ENCODE measurements at places on chromosomes 1 and 21.

DNA sequence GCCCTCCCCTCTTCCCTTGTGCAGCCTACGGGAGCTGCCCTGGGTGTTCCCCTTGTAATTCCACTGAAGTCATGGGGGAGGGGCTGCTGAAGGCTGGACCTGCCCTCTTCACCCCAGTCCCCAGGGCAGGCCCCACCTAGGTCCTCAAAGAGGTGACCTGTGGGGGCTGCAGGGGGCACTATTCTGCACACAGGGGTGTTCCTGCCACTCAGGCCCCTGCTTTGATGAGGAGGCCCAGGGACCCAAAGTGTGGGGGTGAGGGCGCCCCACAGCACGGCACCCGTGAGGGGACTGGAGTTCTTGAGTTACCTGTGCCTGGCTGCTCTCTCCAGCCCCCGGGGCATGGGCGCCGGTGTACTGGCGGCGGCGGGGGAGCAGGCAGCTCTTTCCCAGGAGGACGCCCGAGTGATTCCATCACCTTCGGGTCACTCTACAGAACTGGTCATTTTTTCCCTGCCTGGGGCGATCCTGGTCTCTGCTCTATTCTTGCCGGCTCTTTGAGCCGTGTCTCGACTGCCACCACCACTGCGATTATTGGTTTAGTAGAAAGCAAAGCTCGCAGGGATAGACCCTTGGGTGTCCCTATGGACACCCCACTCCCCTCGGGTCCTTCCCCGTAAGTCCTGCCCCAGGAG lies 6.9 kb upstream of the PRDM16 start:
- DNase-seq = no peak

DNA sequence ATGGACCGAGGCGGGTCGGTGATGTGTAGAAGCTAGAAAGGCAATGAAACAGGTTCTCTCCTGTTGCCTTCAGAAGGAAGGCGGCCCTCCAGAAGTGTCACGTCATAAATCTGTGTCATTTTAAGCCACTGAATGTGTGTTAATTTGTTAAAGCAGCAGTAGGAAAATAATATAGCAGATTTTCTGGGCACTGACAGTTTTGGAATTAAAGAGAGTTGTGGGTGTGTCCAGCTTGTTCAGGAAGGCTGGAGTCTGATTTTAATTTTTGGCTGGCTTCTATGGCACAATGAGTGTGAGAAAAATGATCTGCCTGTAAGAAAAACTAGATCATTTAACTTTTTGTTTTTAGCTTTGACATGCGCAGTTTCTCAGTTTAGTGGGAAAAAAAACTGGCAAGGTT lies 177.3 kb downstream of the EDEM3 start:
- no peak for DNase-seq

GRCh38 chr1:145963265-145964019 lies 933 bp downstream of the ANKRD34A start:
- DNase-seq = no peak

DNA sequence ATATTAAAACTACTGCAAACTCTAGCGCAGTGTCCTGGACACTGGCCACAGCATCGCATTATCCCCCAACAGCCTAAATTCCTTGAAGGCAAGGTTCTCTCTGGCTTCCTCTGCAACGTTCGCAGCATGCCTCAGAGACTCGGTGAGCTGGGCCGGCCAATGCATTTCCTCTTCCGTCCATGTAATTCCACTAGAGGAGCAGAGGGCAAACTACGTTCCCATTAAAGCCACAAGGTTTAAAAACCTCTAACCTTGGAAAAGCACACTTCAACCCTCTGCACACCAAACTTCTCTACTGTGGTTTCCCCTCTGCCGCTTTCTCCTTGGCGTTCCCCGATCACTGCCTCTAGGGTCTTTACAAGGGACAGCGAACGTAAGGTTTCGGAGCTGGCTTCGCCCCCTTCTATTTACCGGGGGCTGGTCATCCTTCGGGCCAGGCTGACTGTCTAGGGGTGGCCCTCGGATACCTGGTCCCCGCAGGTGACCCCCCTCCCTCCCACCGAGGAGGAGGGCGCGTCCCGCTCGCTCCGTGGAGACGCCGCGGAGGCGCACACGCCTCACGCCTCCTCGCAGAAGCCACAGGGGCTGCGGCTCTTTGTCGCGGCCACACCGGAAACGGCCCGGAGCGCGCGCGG lies 456 bp upstream of the SMYD2 start:
- no peak for DNase-seq

GRCh38 chr1:64986903-64987871 lies 20.8 kb upstream of the JAK1 start:
- DNase-seq = no peak

DNA sequence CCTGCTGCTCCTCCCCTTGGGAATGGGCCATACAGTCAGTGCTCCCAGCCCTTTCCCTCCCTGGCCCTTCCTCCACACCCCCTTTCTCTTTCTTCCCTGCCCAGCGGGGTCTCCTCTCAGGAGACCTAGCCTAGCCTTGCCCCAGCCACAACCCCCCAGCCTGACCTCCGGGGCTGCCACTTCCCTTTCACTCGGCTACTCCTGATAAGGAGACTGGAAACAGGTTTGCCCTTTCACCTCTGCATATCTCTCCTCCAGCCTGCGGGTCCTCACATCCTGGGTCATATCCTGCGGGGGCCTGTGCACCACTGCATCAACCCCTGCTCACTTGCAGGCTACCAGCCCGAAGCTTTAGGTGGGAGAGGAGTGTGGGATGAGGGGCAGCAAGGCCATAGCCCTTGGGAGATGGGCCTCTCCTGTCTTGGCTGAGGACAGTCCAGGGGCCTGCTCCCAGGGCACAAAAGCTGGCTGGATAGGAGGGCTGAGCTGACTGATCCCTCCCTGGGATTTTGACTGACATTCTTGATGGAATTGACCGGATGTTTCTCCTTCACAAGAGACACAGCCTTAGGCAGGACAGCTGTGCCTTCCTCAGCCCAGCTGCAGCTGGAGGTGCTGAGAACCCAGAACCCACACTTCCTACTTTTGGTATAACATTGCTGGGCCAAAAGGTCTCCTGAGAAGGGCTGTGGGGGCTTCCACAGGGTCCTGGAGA lies 19.2 kb upstream of the ALX3 start:
- no peak for DNase-seq

GRCh38 chr1:3501856-3502640 lies 47.6 kb downstream of the ARHGEF16 start:
- no peak for DNase-seq

- DNase-seq = no peak
Observed at GRCh38 chr1:99481391-99481996, 164.4 kb upstream of the PALMD start.

DNA sequence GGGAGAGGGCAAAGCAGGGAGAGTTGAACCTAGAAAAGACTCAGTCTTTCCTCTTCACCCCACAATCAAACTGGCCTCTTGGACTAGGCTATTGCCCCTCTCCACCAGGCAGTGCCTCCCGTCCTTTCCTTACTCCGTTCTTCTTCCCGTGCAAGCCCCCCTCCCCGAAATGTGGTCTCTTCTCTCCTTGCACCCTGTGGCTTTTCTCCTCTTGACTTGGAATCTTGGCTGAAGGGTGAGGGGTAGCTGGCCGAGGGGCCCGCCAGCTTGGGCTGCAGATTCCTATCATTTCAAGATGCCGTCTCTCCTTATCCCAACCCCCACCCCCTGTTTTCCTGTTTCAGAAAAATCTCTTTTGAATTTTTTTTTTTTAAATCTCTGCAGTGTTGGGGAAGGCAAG lies 1.6 kb downstream of the WNT2B start:
- DNase-seq = no peak

Data from activated effector memory CD4-positive, alpha-beta T cell treated with Interleukin-2 at 50 U/mL for 16 hours (primary cell).